Activated naive CD8-positive, alpha-beta T cell treated with anti-CD3 and anti-CD28 coated beads for 36 hours (primary cell): ENCODE measurements at places on chromosomes 1 and 21.

DNA sequence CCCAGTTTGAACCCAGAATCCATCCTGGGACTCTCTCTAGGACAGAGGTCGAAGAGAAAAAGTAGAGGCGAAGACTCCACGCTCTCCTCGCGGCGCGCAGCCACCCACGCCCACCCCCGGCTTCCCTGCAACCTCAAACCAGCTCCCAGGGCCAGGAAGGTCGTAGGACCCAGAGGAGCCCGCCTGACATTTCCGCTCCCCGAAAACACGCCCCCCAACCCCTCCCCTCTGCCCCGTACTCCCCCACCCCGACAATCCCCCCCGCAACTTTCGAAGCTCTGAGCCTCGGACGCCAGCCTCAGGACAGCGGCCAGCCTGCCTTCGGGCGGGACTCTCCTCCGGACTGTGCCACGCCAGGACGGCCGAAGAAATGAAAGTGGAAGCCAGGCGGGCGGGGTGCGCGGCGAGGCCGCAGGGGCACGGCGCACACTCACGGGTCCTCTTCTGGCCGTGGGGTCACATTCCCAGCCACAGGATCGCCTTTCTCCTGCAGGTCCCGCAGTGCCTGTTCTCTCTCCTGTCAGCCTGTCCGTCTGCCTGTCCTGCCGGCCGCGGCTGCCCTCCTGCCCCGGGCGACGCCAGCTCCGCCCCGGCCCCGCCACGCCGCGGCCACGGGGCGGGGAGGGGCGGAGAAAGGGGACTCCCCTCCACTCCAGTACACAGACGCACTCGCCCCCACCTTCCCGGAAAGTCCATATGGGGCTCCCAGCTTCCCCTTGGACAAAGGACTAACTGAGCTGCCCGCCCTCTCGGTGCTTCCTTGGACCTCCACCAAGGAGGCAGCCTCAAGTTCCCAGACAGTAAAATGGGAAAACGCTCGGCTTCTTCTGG, at the start of gene MOB3C:
Gene MOB3C (minus strand): TSS at position 535 of the 831 bp plus-strand sequence. CDS start 3,490 bp downstream, outside the sequence.
- DNase-seq: peak; percentile 63

- no peak for DNase-seq
These were observed 77.7 kb upstream of the DIRAS3 start for GRCh38 chr1:68128157-68128556.

DNA sequence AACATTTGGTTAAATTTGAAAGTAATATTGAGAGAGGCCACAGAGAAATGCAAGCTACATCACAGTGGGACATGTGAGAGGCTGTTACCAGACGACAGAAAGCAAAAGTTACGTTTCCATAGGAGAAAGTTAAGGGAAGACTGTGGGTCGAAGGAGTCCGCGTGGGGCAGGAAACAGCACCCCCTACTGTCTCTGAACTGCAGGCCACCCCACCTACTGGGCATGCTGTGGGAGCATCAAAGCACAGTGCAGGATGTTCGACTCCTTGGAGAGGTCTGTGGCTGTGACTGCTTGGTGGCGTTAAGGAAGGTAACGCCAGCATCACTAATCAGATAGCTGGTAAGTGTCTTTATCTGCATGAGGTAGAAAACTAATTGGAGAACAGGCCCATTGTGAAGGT, 123.9 kb downstream of the PTBP2 start:
- peak; percentile 26 for DNase-seq

DNA sequence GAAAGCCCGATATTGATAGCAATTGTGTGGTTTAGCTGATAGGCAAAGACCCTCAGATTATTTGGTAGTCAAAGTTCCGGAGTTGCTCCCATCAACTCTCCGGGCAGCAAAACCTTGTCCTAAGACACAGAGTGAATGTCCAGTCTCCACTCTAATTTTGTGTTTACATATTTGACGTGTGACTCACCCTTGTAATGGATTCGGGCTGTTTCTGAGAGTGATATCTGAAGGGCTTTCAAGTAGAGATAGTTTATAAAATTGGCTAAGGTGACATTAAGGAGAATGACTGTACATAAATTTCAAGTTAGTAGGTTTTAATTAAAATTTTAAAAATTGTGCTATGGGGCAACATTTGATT, 154.2 kb downstream of the CNIH3 start:
- no peak for DNase-seq

DNA sequence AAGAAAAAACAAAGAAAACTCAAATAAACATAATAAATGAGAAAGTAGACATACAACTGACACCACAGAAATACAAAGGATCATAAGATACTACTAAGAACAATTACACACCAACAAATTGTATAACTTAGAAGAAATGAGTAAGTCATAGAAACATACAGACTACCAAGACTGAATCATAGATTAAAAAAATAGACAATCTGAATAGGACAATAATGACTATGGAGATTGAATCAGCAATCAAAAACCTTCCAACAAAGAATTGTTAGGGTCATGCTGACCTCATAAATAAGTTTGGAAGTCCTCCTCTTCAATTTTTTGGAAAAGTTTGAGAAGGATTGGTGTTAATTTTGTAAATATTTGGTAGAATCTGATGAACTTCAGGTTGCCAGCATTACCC, 159.0 kb downstream of the PTBP2 start:
- DNase-seq: no peak

- no peak for DNase-seq
These were observed 7.8 kb upstream of the ZYG11A start for GRCh38 chr1:52834798-52835197.

DNA sequence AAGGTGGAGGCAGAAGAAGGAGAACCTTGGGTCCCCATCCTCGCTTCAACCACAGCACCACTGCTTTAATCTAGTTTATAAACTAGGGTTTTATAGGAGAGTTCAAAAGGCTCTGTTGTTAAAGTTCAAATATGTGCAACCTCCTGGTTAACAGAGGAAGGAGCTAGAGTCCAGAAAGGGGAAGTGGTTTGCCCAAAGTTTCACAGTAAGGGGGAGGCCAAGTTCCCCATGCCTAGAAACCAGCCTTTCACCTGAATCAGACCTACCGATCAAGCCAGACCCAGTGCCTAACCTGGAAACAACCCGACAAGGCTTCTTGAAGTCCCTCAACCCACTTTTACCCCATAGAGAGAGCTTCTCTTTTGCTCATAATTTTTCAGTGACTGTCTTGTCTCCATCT, 106.5 kb downstream of the PLPP3 start:
- no peak for DNase-seq

GRCh38 chr1:226233806-226234205, 10.3 kb downstream of the MIXL1 start:
- DNase-seq: no peak

DNA sequence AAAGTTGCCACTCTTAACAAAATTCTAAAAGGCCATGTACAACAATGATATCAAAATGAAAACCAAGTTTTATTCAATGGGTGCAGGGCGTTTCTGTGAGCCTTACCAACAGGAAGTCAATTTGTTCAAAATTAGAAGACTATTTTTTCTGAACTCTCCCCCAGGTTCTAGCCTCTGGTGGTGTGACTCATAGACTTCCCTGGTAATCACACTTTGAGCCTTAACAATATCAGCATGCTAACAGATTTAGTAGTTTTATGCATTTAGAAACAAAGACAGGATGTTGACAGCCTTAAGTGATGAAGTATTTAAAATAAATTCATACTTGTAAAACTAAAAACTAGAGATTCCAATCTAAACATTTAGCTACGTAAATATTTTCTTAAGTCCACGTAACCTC, 88.4 kb downstream of the LRRC8C start:
- no peak for DNase-seq

GRCh38 chr1:78089010-78089409, 43.2 kb downstream of the GIPC2 start:
- no peak for DNase-seq

- peak; percentile 52 for DNase-seq
These were observed 11.0 kb downstream of the BRINP2 start for GRCh38 chr1:177181631-177182291.

DNA sequence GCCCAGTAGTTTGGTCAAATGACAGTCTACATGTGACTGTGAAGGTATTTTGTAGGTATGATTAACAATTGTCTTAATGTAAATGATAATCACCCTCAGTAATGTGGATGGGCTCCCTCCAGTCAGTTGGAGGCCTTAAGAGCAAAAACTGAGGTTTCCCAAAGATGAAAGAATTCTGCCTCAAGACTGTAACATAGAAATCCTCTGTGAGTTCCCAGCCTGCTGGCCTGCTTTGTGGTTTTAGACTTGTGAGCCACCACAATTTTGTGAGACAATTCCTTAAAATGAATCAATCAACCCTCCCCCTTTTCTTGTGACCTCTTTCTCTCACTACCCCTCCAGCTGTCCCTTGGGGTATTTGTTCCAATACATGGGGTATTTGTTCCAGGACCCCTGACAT, 226.4 kb upstream of the DPYD start:
- no peak for DNase-seq

DNA sequence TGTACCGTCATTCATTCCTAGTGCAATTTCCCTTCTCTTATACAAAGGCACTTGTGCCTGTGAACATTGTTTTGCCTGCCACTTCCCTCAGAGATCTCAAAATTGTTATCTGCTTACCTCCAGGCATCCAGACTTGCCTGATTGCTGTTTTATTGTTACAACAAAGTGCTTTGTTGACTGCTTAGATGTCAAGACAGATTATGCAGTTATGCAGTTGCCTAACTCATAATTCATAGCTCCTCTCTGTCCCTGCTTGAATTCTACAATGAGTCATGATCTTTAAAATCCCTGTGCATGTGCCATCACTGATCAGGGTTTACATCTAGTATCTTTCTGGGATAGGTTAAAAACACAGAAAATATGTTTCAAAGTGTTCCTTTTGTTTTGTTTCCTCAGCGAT, 24.5 kb downstream of the CXADR start:
- no peak for DNase-seq

DNA sequence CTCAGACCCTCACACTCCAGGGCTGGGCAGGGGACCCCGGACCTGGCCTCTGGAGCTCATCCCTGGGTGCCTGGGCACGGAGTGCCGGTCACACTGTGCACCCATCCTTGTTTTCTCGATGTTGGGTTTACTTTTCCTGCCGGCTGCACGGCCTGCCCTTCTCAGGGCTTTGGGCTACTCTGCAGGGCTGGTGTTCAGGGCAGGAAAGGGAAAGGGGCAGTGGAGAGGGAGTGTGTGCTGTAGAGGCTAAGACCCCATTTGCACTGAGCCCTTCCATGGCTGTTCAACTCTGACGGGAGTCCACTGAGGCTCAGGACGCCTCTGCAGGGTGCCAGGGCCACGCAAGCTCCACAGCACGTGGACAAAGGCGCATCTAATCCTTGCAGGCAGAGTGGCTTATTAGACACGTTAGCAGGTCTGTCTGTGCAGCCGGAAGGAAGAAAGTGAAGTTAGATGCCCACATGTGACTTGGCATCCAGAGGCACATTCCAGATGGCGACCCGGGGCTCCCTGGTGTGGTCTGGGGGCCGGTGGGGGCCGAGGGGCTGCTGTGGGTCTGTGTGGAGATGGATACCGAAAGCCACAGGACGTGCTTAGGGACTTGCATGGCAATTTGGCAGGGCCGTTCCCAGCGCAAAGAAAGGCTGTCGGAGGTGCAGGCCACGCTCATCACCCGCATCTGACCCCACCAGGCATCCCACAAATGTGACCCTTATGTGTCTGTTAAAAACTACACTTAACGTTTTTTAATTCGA, 33.6 kb downstream of the COL18A1 start:
- no peak for DNase-seq

DNA sequence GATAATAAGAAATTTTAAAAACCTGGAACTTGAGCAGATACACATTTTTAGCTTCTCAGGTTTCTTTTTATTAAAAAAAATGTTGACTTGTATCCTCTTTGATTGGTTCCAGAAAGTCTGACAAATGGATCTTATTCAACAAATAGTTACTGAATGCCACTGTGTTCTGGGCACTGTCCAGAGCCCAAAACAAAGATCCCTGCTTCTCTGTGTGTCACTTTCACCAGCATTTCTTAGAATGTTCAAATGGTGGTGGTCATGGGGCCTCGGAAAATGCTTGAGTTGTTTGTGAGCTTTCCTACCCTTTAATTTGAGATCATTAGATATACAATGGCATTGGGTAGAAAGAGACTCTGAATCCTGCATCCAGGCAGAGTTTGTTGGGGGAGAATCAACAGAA, 19.9 kb downstream of the ACTN2 start:
- DNase-seq: no peak

- DNase-seq: no peak
These were observed 5.3 kb upstream of the ALDH9A1 start for GRCh38 chr1:165703648-165704047.

DNA sequence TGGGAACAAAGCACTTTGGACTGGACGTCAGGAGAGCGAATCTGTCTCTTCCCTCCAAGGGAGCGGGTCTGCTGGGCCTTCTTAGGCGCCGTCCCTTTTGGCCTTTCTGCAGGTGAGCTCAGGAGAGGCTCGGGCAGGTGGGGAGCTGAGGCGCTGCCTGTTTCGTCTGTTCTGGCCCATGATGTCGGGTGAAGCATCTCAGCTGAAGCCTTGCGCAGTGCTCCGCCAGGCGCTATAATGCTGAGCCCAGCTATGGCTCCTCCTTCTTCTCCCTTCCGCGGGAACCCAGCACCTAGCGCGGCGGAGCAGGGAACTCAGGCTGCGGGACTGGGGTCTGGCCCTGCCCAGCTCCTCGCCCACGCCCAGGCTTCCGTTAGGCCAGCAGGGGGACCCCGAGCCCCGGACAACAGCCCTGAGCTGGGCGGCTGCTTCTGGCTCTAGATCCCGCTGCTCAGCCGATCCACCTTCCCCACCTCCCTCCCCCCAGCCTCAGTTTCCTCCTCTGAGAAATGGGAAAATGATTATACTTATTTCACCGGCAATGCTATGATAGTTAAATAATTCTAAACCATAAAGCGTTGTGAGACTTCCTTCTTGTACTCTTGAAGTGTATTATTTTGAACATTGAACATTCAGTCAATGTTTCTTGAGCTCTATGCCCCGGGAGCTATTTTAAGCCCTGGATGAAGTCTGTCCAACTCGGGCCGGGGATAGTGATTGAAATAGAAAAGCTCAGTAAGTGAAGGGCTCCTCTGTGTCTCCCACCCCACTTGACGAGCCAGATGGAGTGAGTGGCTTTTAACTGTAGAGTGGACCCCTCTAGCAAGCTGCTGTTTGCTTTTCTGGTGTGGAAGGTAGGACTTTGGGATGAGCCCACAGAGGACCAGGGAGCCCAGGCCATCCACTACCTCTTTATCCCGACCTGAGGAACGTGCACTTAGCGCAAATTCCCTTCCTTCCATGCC, 9.6 kb upstream of the ADORA1 start:
- DNase-seq: peak; percentile 58

- no peak for DNase-seq
These were observed 33.9 kb upstream of the LBR start for GRCh38 chr1:225461533-225462428.

DNA sequence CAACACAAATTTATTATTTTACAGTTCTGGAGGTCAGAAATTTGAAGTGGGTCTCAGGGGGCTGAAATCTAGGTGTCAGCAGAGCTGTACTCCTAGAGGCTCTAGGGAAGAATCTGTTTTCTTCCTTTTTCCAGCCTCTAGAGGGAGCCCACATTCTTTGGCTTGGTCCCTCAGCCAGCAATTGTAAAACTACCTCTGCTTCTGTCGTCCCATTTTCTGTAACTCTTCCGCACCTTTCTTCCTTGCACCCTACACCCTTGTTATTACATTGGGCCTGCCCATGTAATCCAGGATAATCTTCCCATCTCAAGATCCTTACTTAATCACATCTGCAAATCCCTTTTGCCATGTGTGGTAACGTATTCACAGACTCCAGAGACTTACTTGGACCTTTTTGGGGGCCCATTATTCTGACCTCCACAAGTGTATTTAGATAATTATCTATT, 24.8 kb upstream of the THEM4 start:
- DNase-seq: peak; percentile 32

GRCh38 chr1:244160455-244161235, 109.6 kb downstream of the ZBTB18 start:
- DNase-seq: no peak

GRCh38 chr1:96597218-96597617, 124.4 kb upstream of the PTBP2 start:
- no peak for DNase-seq
